Calu3 (cell line): ENCODE measurements at places on chromosomes 6 and 20. TPM values are rescaled to one million over a fixed set of nuclear protein-coding genes. Genes with fewer than 3 reads are reported as not detected.

DNA sequence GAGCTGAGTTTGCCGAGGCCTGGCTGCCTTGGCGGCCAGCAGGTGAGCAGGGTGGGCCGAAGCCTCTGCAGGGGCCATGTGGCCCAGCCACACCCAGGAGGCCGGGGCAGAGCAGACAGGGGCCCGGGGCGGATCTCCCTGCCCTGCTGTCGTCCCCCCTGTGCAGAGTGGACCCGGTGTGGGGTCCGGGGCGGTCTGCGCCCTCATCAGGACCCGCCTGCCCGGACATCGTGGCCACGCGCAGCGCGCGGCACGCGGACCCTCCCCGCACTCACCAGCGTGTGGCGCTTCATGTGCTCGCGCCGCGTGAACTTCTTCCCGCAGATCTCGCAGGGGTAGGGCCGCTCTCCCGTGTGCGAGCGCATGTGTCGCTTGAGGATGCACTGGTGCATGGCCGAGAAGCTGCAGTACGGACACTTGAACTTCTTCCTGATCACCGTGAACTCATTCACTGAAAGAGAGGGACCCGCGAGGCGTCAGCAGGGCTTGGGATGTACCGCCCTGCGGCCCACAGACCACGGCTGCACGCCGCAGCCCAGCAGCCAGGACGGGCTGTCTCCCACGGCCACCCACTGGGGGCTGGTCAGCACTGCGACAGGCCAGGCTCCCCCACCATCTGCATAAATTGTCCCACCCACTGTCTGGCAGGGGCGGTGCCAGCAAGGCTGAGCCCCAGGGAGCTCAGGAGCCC, 13.0 kb downstream of the SLC2A4RG start:
- no peak for DNase-seq
- peaks cover 9% of the 10 kb centered on the region for H3K36me3 ChIP-seq
- no peaks in the 10 kb centered on the region for H3K4me1 ChIP-seq
- H3K4me3 ChIP-seq, result no peak overlapping the region

DNA sequence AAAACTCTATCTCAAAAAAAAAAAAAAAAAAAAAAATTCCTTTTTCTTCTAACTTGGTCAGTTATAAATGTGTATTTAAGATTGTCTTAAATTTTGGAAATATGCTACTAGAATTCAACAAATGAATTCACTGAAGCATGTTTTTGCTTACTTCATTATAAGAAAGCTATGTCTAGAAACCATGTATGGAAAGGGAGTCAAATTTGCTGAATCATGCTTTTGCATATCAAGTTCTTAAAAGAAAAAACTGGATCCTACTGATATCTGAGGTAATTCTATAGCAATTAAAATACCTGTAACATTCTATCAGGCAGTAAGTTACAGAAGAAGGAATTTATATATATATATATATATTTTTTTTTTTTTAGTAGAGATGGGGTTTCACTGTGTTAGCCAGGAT, 27.7 kb downstream of the AKIRIN2 start:
- no peaks in the 10 kb centered on the region for H3K4me1 ChIP-seq
- no peak overlapping the region for H3K27ac ChIP-seq
- no peak for DNase-seq
- no peak overlapping the region for H3K4me3 ChIP-seq

BMP2 gene
- 4.5 and 5.6 TPM in 2 replicates for total RNA-seq

DNA sequence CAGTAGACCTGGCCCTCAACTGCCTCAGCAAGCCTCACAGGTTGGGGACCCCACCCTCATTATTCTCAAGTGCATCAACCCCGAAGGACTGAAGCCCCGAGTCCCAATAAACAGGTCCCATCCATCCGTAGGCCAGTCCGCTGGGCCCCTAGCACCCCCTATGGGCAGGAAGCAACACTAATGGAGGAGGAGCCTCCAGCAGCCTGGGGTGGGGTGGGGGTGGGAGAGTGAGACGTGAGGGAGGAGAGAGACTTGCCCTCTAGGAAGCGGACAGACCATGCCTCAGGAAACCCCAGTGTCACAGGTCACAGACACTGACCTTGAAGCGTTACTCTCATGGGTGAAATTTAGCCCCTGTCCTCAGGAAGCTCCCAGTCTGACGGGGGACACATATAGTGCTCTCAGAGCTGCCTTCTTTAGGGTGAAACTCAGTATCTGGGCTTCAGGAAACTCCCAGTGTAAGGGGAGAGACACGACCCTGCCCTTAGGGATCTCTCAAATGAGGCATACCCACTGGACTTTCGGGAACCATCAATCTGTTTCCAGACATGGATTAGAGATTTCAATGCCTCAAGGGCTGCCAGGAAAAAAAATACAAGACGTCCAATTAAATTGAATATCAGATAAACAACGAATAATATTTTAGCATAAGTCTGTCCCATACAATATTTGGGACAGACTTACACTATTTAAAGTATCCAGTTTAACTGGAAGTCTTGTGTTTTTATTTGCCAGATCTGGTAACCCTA, 125.8 kb downstream of the MRPL14 start:
- peaks cover 74% of the 10 kb centered on the region for H3K4me1 ChIP-seq
- no peaks in the 10 kb centered on the region for H3K27me3 ChIP-seq
- DNase-seq, result peak; percentile 90
- H3K4me3 ChIP-seq, result peak overlapping the region; percentile 78

DNA sequence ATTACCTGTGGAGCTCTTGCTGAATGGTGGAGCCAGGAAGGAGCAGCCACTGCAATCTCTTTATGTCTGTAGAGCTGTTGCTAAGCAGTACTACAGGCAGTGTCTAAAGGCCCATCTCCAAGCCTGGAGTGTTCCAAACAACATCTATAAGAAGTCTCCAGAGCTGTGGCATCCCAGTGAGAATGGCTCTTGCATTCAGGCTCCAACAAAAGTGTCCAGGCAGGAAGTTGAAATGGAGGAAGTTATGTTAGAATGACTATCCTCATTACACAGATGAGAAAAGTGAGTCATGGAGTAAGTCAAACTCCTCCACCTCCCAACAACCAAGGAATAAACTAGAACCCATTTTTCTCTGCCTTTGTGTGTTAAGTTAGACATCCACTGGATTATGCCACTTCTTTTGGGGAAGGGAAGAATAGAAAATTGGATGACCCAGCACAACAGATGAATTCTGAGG, 288.5 kb upstream of the STXBP5 start:
- H3K4me3 ChIP-seq, result no peak overlapping the region
- H3K4me1 ChIP-seq, result peaks cover 24% of the 10 kb centered on the region
- H3K27me3 ChIP-seq, result no peaks in the 10 kb centered on the region
- peak overlapping the region; percentile 87 for H3K27ac ChIP-seq
- DNase-seq, result no peak
- H3K36me3 ChIP-seq, result peaks cover 11% of the 10 kb centered on the region
